ENCODE measurements at places on chromosomes 5 and 9.

DNA sequence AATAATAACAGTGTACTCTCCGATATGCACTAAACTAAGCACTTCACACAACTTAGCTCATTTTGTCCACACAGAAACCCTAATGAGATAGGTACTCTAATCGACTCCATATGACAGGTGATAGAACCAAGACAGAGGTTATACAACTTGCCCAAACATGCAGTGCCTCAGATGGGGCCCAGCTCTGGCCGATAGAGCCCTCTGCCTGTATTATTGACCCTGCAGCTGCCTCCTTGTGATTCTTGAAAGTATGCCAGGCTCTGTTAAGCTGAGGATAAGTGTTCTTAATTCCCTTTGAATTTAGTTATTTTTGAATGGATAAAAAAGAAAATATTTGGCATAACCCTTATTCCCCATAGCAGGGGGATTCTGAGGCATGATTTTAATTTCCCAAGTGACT is 78.5 kb downstream of the HMHB1 start:
- no peak for DNase-seq

DNA sequence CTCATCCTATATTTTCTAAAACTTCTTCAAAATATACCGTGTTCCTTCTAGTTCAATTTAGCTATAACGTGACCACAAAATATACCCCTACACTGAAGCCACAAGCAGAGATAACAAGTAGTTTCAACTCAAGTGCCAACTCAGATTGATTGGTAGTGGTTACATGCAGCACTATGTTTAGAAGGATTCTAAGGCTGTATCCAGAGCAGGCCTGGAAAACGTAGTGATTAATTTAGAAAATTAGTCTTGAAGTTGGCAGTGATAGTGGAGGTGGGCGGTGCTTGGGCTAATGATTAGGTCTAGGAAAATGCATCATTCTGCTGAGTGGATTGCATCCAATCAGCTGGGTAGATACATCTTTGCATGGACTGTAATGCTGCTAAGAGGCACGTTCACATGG is 61.5 kb downstream of the MAMDC2 start:
- DNase-seq = no peak

DNA sequence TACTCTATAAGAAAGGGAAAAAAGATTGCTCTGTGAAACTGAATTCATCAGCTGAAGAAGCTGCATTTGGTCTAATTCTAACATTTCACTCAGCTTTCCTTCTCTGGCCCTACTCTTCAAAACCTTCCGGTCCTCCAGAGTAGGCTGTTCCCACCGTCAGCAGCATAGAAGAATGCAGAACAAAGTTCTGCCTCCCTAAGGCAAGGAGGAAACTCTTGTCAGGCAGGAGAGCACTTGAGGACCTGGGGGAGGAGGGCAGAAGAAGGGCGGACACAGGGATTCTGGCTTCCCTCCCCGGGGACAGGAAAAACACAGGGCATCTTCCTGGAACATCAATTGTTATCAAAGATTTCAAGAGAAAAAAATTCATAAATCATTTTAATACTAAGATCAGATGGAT is 69.2 kb upstream of the SHB start:
- no peak for DNase-seq

DNA sequence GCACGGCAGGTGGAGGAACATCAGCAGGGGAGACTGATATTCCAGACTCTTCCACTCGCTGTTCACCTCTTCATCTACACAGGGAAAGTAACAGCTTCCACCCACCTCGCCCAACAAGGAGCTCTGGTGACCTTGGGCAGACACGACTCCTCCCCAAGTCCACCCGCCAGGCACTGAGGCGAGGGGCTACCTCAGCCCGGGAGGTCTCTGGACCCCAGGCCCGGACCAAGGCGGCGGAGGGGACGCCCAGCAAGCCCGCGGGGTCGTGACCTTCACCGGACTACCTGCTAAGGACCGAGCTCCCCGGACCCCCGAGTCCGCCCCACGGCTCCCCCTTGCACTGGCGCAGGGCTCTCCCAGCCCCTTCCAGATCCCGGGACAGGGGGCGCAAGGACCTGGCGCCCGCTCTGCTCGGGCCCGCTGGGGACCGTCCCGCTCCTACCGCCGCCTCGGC is 70.2 kb upstream of the LPCAT1 start:
- DNase-seq = no peak

DNA sequence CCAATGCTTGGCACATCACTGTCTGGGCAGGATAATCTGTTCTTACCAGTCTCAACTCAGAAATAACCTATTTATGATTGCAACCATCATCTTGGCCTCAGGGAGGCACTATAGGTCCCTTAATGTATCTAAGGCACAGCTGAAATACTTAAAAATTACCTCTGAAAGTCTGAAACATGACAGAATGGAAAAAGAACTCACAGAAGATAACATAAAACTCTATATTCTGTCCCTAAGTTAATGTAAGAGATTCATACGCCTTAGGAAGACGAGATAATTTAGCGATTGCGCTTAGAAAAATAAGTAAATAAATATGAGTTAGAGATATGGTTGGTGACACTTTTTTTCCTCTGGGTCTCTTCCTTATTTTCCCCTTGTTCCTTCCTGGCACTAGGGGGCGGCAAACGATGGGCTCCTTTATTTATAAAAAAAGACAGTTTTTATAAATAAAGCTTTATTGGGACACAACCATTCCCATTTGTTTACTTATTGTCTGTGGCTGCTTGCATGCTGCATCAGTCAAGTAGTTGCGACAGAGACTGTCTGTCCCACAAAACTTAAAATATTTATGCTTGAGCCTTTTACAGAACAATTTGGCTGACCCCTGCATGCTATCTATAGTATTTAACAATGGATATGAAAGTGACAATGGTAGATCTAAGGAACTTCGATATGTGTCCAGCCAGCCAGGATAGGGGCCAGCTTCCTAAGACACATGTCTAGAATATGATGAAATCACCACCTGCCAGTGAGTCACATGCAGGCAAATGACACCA is 79.6 kb downstream of the PDE4D start:
- no peak for DNase-seq

GRCh38 chr5:56532466-56532865 is 282.9 kb upstream of the MAP3K1 start:
- no peak for DNase-seq

DNA sequence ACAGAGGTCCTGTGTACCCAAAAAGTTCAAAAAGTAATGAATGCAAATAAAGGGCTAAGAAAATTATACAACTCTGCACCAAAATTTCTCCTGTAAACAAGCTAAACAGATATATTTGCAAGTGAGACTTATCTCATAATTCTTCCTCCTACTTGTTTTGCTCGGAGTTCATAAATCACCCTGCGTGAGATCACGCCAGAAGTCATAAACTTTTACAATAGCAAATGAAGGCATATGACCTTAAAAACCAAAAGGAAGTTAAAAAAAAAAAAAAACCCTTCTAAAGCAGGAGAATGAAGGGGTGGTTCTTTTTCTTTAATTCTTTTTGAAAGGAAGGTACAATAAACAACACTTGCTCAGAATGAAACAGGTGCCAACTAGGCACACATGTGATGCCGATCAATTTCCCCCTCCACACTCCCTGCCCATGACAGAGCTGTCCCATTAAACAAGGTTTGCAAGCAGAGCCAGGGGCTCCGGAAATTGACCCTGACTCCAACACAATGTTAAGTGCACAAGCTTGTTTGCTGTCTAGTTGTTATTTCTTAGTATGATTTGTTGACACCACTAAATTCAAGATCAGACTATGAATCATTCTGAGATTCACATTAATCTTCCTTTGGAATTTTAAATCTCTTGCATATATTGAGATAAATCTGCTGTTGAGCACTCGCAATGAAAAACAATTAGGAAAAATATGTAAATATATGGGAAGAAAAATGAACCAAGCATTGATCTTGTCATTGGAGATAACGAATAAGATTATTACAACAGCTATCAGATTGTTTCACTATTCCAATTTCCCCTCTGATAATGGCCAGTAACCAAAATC is 46.3 kb downstream of the DROSHA start:
- DNase-seq = no peak

GRCh38 chr5:40406741-40407211 is 272.9 kb upstream of the PTGER4 start:
- DNase-seq = no peak
